ENCODE measurements at places on chromosomes 1 and 21.

GRCh38 chr1:177858332-177858821 is 111.5 kb downstream of the SEC16B start:
- DNase-seq: peak; percentile 15

- no peak for DNase-seq
Measured at GRCh38 chr1:232566093-232566492, 63.8 kb downstream of the SIPA1L2 start.

GRCh38 chr1:16998589-16998988 is 13.1 kb downstream of the ATP13A2 start:
- DNase-seq: no peak

DNA sequence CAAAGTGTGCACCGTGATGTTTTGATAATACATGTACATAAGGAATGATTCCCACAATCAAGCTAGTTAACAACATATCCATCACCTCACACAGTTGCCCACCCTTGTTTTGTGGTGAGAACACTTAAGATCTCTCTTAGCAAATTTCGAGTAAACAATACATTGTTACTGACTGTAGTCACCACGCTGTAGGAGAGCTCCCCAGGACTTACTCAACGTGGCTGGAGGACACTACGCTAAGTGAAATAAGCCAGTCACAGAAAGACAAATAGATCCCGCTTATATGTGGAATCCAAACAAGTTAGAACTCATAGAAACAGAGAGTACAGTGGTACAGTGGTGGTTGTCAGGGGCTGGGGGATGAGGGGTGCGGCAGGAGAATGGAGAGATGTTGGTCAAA is 24.8 kb downstream of the GPR137B start:
- DNase-seq: no peak

DNA sequence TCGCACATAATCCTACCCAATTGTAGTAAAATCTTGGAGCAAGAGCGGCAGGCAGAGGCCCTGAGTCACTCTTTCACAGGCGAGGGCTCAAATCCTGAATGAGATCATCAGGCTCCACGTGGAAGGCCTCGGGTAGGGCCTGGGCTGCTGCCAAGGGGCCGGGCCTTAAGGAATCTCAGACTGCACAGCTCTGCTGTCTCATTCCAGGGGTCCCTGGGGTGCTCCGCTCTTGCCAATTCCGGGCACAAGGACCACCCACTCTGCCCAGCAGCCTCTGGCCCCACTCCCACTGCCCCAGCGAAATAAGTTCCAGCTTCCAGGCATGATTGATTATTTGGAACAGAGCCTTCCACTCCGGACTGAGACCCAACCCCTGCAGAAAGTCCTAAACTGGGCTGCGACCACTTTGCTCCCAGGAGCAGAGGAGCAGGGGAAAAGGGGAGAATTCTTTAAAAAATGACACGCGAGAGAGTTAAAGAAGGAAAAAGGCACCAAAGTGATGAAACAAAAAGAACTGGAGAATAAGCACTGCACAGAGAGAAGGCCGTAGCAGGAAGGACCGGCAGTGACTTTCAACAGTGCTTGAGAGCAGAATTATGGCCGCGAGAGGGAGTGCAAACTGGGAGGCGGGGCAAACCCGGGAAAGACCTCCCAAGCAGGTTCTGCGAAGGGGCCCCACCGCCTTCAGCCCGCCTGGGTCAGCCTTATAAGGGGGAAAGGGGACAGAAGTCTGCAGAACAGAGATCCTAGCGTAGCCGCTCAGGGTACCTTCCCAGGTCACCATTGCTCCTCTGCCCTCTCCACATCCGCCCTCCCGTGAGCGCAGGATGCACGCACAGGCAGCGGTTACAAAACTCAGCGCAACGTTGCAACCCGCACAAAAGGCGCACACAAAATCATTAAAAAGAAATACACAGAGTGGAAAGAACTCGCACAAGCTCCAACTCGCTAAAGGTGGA is 2.0 kb downstream of the ADAMTS1 start:
- DNase-seq: peak; percentile 81

DNA sequence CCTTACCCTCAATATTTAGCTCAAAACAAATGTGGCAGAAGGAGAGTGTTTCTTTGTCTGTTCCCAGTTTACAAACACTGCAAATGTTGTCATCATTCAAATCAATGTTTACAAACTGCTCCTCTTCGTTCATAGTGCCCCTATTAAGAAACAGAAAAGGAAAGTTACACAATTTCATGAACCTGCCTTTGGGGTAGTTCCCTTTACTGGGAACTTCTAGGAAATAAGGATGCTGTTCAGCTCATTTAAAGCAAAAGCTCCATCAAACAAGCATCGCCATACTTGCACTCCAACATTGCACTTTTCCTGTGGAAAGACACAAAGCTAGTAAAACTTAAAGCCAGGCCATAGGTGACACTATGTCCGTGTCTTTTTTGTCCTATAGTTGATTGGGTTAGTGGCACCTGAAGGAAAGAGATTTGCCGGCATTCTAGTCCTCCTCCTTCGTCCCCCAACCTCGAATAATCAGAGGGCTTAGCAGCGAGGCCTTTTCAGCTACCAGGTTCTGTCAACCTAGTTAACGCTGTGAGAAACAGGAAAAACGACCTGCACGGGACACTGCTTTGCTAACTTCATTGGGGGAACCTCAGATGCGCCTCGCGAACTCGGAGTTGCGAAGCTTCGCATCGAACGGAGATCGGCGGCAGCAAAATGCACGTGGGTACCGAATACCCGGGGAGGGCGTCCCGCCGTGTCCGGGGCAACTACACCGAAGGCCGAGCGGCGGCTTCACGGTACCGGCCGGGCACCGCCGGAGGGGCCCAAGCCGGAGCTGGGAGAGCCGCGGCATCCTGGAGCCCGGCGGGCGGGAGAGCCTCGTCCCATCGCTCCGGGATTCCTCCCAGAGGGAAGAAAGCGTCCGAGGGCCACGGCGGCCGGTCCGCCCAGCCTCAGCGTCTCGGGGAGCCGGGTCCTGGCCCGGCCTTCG is 706 bp downstream of the C21orf91 start:
- peak; percentile 28 for DNase-seq

DNA sequence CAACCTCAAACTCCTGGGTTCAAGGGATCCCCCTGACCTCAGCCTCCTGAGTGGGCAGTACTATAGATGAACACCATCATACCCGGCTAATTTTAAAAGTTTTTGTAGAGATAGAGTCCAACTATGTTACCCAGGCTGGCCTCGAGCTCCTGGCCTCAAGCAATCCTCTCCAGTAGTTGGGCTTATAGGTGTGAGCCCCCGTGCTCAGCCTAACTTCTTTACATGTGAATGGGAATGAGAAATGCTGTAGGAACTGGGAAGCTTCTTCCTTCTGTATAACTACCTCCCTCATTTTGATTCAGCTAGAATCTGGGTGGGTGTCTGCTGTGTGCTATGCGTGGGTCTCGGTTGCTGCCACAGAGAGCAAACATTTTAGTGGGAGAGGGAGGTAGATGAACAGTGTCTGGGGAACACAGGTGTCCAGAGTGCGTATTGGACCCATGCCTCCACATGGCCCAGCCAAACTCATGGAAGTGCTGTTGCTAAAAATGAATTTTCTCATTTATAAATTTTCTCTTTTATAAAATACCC is 150.6 kb downstream of the NOS1AP start:
- no peak for DNase-seq

DNA sequence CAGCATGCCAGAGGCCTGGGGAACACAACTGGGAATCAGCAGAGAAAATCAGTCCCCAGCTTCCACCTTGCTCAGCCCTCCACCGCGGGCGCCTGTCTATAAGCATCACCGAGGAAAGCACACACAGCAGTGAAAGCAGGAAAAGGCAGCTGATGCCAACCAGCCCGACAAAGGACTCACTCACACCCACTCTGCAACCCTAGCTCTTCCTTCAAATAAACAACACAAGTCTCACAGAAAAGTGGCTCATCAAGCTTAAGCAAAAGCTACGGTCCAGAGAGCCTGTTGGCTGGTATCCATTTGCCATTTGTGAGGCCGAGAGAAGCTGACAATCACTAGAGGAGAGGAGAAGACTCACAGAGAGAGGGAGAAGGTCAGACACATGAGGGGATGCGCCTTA is 27.1 kb downstream of the MRAP start:
- DNase-seq: no peak

DNA sequence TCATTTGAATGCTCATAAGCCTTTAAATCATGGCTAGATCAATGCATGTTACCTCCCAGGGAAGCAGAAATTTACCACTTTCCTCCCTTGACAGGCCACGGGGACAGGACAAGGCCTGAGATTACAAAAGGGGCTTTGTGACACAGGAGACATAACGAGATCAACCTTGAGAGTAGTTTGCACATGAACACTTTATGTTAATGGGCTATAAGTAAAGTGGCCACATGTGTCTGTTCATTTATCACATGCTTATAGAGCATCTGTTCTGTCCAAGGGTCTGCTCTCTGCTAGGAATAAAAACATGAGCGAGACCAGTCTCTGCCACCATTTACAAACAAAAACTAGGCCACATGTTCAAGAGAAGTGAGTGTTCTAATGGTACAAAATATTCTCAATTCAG is 144.1 kb upstream of the C8B start:
- peak; percentile 86 for DNase-seq

DNA sequence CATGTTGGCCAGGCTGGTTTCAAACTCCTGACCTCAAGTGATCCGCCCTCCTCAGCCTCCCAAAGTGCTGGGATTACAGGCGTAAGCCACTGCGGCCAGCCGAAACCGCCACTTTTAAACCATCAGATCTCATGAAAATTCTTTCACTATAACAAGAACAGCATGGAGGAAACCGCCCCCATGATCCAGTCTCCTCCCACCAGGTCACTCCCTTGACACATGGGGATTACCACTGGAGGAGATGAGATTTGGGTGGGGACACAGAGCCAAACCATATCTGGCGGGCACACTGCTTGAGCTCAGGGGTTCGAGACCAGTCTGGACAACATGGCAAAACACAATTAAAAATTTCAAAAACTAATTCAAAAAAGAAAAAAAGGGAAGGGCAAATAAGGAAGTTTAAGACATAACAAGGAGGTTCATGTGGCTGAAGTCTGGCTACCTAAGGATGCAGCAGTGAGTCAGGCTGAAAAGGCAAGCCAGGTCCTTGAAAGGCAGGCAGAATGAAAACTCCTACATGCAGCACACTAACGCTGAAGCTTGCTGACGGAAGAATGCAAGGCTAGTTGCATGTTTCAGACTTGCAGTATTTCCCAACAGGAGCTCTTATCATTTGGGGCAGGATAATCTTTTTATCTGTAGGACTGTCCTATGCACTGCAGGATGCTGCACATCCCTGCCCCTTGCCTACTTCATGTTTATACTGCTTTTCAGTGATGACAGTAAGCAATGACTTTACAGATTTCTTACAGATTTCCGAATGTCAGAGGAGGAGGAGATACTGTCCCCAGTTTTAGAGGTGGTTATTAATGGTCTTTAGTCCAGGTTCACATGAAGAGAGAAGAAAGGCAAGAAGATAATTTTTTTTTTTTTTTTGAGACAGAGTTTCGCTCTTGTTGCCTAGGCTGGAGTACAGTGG is 49.3 kb downstream of the FBXO42 start:
- no peak for DNase-seq

DNA sequence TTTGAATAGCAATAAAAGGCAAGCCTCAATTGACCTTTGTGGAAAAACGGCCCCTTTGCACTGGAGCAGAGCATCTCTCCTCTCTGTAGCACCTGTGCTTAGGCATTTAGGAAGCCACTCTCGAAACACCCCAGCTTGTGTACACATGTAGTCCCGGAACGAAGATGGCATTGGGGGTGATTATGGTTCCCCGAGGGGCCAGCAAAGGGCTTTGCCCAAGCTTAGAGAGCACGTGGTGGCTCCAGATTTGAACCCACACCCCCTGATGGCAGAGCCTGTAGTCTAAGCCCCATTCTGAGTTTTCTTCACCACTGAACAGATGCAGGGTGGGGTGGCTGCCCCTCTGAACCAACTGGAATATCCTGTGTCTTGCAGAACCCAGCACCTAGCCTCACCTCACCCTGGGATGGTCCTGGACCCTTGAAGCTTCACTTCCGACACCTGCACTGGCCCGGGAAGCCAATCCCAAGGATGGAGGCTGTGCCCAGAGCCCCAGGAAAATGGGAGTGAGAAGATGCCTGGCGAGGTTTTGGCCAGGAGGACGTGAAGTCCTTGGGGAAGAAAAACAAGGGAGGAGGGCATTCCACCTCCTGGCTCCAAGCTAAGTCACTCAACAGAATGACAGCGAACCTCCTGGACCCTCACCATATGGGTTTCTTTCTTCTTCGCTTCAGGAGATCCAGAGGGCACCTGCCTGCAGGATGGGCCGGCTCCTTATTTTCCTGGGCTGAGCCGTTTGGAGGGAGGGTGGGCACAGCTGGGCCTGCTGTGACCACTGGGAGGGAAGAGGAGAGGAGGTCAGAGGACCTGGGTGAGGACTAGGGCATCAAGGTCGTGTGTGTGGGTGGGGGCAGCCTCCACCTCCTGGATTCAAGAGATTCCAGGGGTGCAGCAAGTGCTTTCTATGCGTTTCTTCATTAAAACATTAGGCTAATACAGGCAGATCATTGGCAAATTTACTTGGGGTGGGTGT is 37.7 kb downstream of the IGFN1 start:
- DNase-seq: no peak

- DNase-seq: no peak
Measured at GRCh38 chr1:157429601-157430240, 122.6 kb downstream of the FCRL5 start.

DNA sequence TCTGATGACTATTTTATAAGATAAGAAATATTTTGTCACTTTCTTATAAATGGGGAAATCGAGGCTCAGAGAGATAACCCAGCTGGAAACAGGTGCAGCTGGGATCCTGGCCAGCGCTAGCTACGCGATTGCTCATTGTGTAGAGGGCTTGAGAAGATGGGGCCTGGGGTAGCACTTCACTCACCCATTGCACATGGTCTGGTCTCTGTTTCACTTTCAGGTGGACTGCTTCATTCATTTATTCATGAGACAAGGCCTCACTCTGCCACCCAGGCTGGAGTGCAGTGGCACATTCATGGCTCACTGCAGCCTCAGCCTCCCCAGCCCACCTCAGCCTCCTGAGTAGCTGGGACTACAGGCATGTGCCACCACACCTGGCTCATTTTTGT is 23.8 kb downstream of the UBE4B start:
- no peak for DNase-seq

GRCh38 chr1:53328541-53329499 is 950 bp upstream of the LRP8 start:
- peak; percentile 30 for DNase-seq

DNA sequence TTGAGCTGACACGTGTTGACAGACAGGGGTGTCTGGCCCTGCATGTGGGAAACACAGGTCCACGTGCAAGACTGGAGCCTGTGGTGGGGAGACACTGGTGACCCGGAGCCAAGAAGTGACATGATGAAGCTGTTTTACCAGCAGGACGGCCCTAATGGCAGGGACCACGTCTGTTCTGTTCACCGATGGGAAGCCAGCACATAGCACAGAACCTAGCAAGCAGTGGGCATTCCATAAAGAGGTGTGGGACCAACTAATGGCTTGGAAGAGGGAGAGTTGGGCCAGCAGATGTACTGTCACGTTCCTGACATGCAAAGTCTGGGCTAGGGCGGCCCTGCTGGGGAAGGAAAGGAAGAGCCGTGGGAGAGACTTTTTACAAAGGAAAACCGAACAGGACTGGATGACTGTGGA is 15.3 kb downstream of the NAV1 start:
- no peak for DNase-seq

DNA sequence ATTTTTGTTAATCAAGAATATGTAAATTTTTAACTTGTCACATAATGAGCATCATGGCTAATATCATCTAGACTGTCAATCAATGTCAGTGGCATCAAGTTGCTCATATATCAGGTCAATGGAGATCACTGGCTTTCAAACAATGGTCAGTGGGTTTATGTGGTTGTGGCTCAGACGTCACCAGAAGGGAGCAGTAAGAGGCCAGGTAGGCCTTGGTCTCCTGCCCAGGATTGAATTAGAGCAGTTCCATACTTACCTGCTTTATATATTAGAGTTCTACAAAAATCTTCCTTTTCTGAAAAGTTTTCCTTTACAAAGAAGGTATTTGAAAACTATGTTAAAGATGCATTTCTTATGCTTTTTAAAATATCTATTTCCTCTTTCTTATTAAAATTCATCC is 206.3 kb upstream of the B3GALT2 start:
- DNase-seq: no peak

Data from NCI-H524 (cell line).